CD14-positive monocyte (primary cell): ENCODE measurements at places on chromosomes 3 and 15.
A peak's percentile ranks its signal among the peaks of the same experiment; 100 is the strongest.

GRCh38 chr3:129651435-129652202 lies 45.1 kb upstream of the PLXND1 start:
- DNase-seq: no peak

GRCh38 chr3:25849091-25849490 lies 59.2 kb downstream of the OXSM start:
- no peak for DNase-seq

DNA sequence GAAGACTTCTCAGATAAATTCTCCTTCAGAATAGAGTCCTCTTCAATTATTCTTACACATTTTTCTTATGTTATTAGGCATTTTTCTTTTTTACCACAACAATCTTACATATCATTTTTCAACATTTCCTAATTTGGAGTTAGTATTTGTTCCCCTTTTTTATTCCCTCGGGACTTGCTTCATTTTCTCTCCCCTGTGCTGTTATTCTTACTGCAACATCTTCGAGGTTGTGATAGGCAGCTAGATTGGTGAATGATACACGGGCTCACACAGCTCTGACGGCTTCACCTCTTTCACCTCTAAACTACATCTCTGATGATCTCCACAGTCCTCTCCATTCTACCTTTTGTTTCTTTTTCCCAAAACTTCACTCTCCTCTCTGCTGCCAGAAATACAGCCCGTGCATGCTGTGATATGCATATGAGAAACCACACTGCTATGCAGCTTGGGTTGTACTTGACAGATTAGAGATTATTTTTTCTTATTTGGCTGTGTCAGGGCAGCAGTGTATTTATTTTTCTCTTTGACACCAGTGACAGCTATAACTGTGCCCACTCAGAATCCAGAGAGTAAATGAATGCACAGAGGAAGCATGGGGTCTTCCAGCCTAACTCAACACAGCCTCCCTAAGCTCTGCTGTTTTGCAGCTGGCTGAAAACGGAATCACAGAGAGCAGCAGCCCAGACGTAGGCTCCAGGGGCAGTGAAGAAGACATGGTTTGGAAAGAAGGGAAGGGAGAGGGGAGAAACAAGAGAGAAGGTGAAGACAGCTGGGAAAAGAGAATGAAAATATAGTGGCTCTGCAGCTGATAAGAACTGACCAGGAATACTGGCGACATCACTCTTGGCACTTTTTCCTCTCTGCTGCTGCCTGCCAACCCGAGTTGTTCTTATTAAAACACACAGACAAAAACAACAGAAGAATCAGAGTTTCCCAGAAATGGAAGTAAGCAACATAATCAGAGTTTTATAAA lies 61.8 kb downstream of the SLC9A9 start:
- no peak for DNase-seq

DNA sequence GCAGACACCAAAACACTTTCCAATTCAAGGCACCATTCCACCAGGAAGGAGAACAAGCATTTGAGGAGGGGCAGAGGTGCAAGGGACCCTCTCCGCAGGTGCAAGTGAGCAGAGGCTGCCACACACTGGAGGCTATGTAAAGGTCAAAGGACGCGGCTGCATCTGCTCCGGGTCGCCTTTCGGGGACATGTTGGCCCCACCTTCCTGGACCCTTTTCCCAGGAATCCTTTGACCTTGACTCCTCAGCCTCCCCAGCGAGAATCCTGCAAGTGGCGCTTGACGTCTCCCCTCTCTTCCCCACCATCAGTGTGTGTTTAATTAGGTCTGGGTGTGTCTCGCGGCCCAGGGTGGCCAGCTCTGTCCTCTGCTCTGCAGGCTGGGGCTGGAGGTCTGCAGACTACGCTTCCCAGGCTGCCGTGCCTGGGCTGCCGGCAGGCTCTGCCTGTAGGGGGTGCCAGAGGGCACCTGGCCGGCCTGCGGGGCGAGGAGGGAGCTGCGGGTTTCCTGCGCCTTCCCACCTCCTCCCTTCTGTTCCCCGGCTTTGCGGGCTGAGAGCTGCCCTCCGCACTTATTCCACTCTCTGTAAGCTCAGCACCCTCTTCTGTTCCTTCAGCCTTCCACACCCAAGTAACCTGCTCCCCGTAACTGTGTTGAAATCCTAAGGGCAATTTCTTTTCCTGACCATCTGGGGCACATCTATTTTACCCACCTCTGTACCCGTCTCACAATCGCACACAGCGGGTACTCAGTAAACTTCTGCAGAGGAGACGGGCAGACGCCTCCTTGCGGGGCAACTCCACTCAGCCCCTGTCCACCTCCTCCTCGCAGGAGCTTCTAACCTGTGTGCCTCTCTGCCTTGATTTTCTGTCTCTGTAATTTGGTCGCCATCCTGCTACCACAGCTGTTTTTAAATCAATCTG lies 129.8 kb downstream of the NSMCE3 start:
- DNase-seq: no peak

DNA sequence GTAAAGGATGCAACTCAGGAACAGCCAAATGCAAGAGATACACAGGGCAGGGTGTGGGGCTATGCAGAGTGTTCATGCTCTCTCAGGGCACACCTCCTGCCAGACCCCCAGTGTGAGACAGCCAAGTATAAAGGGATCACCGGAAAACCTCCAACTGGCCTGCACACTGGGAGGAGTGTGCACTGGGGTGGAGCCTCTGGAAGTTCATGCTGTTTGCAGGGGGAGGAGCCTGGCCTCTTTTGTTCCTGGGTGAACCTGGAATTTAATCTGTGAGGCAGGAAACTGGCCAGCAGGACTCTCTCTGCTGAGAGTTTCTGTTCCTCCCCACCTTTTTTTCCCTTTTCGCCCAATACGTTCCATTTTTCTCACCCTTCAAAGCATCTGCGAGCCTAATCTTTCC lies 204.1 kb downstream of the WNT5A start:
- DNase-seq: no peak

DNA sequence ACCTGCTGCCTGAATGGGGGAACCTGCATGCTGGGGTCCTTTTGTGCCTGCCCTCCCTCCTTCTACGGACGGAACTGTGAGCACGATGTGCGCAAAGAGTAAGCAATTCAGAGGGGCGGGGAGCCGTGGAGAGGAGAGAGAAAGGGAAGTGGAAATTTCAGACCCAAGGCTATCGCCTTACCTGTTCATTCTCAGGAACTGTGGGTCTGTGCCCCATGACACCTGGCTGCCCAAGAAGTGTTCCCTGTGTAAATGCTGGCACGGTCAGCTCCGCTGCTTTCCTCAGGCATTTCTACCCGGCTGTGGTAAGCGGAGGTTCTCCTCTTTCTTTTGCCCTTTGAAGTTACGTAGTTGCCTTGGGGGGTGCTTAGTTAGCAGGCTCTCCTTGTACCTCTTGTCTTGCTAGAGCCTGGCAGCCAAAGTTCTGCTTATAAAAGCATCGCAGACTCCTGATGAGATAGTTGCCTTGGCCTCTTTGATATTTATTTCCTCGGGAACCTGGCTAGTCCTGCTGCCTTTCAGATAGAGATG lies 13.7 kb upstream of the LRRC2 start:
- no peak for DNase-seq

DNA sequence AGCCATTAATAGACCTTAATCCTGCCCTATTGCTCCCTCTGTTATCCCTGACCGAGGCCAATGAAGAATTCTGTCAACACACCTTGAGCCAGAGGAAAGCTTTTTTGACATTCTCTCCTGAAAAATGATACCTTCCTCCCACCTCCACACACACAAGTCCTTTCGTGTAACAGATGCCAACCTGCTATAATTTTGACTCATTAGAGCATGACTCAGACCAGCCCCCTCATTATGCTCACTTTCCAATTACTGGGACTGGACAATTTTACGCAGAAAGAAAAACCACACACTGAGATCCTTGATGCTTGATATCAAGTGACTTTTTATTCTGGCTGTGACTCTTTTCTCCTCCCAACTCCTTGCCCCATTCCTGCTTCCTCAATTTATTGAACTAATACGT lies 50.9 kb downstream of the LSAMP start:
- DNase-seq: no peak

DNA sequence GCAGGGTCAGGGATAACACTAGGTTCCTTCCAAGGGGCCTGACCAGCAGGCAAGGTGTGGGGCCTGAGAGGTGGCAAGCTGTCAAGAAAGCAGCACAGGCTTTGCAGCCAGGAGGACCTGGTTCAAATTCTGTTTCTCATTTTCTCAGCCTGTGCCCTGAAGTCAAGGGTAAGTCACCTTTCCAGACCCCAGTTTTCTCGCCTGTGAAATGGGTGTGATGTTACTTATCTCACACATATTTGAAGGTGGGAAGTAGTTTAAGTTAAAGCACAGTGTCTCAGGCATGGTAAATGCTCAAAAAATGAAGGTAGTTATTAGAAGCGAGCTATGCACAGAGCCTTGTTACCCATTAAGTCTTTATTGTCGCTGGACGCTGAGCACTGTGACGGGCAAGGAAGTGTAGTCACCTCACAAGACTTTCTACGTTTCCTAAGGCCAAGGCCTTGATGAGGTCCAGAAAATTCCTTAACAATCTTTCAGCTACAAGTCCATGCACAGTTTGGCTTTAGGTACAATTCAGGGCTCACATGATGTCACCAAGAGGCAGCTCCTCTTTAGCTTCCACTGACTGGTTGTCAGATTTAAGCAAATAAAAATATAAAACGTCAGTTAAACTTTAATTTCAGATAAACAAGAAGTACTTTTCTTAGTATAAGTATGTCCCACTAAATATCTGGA lies 522.6 kb upstream of the PROK2 start:
- DNase-seq: no peak

DNA sequence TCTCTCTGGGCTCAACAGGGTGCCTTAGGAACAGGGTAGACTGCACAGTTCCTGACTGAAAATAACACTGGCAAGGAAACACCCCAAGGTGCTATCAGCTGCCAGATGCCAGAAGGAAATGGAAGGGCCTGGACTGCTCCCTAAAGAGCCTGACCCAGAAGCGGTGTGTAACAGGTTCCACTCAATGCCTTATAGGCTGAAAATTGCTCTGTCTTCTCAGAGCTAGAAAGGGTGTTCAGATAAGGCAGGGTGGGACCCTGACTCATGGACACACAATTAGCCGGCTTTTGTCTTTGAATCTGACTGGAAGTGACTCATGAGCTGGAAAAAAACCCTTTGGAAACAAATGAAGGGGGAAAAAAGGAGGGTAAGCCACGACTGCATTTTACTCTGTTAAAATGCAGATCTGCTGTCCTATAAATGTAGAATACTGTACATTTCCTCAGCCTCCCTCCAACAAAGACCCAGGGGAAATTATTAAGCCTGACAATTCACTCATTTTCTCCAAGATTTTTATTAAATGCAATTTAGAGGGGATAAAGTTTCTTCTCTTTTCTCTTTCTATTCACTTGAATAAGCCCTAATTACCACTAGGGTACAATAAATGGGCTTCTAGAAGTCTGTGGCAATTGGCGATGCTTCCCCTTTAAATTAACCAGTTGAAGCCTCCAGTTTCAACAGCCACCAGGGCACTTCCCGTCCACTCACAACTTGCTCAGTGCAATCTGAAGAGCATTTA lies 160.2 kb upstream of the TBL1XR1 start:
- DNase-seq: peak; percentile 41

DNA sequence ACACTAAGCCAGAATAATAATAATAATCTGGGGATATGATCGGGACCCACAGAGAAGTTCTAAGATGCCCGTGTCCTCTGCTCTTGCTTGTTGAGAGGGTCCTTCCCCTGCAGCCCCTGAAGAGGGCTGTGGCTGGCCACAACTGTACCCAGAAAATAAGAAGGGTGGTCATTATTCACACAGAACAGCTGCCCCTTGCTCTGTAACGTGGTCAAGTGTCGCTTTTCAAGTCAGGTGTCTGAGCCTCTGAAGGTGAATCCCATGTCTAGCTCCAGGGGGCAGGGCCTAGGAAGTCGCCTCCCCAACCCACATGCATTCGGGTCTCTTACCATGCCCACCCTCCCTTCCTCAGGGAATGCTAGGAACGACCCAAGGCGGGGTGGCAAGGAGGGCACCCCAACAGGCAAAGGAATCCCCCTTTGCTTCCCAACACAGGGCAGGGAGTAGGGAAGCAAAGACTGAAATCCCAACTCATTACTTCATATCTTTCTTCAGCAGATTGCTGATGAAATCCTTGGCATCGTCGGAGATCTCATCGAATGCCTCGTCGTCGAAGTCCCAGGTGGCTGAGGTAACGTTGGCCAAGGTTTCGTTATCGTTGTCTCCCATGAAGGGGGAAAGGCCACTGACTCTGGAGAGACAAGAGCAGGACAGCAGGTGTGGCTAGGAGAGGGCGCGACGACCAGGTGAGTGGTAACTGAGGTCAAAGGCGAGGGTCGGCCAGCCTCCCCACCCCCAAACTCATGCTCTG lies 44.3 kb upstream of the HACD2 start:
- DNase-seq: no peak

- no peak for DNase-seq
These were observed 77.1 kb upstream of the SNRPA1 start for GRCh38 chr15:101372149-101372577.

GRCh38 chr15:80924278-80924677 lies 65.3 kb downstream of the MESD start:
- DNase-seq: no peak

- DNase-seq: no peak
These were observed 346.0 kb downstream of the NLGN1 start for GRCh38 chr3:173743516-173743915.

- peak; percentile 81 for DNase-seq
These were observed 46.4 kb downstream of the C2CD4B start for GRCh38 chr15:62118520-62119226.

GRCh38 chr15:77021088-77021481 lies 26.2 kb downstream of the PSTPIP1 start:
- no peak for DNase-seq

DNA sequence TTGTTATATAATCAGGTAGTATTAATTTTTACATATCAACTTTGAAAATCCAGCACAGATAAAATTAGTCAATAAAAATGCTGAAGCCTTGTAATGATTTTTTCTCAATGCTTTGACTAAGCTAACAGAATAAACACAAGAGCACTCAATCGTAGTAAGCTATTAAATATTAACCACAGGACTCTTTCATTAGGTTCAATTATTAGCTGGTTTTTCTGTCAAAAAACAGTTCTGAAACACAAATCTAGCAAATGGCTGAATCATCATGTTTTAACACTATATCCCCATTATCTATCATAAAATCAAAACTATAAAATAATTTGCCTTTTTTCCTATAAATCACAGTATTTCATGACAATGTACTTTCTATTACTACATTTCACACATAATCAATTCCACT lies 69.6 kb downstream of the PLOD2 start:
- no peak for DNase-seq

- no peak for DNase-seq
These were observed 221.8 kb downstream of the THRB start for GRCh38 chr3:24272875-24273274.

DNA sequence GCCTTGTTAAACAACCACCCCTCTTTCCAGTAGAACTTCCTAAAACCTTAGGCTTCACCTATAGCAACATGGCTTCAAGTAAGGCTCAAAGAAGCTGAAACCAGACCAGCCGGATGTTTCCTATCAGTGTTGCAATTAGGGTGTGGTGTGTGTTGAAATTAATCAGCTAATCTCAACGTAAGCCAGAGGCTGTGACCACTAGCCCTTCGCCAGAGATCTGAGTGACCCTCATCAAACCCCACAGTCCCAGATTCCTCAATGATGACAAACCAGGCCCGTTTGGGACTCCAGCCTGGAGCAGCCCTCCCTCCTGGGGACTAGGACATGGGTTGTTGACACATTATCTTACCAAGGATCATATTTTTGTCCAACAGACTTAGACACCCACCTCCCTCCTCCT lies 27.3 kb downstream of the CYP11A1 start:
- no peak for DNase-seq
